NCI-H2029 treated with DMSO at 0.1 percent for 48 hours (cell line): ENCODE measurements at places on chromosomes 12 and 14.

- no peak for DNase-seq
Observed at GRCh38 chr14:94562022-94562421, 780 bp downstream of the SERPINA4 start.

GRCh38 chr12:123363740-123364531, 711 bp downstream of the SBNO1 start:
- no peak for DNase-seq

GRCh38 chr12:106020736-106021135, 118.0 kb downstream of the NUAK1 start:
- DNase-seq: no peak

DNA sequence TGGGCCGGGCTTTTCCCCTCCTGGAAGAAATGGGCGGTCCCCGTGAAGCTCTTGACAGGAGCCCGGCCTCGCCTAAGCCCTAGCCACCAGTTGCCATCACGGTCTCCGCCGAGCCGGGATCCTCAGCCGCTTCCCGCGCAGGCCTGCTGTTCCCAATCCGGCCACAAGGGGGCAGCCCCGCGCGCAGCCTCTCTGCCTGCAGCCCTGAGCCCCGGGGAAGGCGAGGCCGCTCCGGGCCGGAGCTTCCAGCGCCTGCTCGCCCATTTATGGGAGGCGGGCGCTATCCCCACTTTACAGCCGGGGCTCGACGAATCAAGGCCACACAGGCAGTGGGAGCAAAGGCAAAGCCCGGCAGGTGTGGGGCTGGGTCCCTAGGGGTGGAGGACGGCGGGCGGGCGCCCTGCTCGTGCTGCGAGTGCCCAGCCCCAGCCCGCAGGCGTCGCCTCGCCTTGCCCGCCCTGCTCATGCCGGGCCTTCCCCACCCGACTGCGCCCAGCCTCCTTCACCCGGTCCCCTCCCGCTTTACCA, 61.5 kb downstream of the LGMN start:
- DNase-seq: no peak

DNA sequence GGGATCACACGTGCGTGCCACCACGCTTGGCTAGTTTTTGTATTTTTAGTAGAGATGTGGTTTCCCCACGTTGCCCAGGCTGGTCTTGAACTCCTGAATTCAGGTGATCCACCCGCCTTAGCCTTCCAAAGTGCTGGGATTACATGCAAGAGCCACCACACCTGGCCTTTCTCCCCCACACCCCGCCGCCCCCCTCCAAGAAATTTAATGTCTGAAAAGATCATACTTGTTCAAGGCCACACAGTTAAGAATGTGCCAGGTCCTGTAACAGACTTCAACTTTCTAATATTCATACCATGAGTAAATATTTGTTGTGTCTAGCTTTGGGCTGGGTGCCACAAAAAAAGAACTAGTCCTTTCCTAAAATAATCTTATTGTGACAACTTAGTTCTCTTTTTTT, 9.1 kb downstream of the GATC start:
- no peak for DNase-seq

DNA sequence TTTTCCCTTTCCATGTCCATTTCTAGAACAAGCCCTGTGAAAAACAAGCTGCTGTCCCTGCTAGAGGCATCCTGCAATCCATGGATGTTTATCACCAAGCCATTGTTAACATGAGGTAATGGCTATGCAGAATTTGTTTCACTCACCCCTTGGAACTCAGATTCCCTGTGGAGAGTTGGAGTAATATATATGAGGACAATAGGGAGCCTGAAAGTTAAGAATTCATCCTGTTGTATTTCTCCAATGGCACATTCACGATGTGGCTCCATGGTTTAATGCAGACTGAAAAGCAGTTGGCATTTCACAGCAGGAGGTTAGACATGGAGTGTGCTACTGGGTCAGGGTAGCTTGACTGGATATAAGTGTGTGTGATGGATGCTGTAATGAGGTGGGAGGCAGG, 32.4 kb downstream of the GPR65 start:
- no peak for DNase-seq

DNA sequence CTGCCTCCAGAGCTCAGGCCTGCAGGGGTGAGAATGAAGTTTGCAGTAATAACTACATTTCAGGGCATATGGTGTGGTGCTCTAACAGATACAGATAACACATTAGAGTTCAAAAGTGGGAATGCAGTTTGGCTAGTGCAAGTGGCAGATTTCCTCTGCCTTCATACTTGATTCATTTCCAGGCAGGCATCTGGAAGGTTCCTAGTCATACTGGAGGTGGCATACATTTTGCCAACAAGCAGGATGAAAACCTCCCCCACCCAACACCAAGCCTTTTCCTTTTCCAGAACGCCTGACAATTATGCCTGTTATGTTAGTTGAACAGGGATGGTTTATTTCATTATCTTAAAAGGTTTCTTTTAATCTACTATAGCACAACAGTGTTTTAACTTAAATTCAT, 24.3 kb downstream of the VTI1B start:
- no peak for DNase-seq

DNA sequence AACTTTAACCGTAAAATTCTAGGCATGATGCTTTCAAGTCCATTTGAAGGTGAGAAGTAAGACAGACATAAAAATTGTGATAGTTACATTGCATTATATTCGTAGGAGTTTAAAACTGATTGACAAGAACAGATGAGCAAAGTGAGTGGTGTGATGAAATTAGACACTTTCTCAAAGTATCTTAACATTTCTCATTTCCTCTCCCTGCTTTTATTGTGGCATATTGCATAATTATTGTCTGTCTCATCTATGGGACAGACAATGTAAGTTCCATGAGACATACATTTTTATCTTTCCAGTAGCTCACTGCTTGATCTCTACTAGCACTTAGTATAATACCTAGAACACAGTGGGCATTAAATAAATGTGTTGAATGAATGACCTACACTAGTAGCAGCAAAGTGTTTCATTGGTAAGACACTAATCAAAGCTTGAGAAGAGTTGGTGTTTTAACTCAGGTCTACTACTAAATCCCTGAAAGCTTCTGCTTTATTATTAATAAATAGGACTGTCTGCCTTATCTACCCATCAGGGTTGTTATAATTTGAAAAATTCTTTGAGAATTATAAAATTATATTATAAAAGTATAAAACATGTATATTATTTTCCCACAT, 19.0 kb downstream of the A2M start:
- DNase-seq: no peak

DNA sequence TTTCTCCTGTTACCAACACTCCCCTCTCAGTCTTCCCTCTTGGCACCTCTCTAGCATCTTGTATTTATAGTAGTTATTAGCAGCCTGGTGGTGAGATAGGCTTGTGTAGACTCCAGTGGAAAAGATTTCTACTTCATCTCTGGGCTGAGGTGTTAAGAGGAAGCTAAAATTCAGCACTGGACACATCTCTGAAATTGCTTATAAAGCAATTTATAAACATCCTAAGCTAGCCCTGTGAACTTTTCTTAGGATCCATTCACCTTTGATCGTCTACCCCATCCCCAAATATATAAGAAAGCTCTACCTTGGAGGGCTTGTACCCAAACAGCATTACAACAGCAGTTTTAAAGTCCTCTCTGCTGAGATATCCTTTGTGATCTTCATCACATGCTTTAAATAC, 928 bp downstream of the EFCAB11 start:
- no peak for DNase-seq

DNA sequence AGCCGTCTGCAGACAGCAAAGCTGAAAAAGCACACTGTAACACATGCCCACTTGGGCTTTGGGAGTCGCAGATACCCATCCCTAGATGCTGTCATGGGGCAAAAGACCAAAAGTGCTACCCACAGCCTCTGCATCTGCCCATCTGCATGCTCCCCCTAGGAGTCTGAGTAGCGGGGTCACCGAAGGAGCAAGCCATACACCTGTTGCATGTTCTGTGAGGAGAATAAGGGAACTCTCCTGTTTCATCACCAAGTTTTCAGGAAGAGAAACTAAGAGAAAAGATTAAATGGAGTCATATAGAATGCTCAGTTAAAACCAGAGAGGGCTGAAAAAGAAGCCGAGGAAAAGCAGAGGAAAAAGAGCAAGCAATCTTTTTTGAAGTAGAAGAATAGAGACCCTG, 13.7 kb upstream of the ST8SIA1 start:
- DNase-seq: no peak

DNA sequence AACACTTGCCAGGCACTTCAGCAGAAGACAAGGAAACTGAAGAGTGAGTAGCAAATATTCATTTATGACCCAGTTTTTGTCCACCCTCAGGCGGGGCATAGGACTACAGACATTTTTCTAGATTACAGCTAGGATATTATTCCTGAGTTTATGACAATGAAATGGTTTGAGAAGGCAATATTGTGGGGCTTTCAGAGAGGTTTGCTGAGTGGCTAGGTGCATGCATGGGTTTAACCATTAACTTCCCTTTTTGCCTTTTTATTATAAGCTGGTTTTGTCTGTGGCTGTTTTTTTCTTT, 104.0 kb upstream of the BCAT1 start:
- no peak for DNase-seq

DNA sequence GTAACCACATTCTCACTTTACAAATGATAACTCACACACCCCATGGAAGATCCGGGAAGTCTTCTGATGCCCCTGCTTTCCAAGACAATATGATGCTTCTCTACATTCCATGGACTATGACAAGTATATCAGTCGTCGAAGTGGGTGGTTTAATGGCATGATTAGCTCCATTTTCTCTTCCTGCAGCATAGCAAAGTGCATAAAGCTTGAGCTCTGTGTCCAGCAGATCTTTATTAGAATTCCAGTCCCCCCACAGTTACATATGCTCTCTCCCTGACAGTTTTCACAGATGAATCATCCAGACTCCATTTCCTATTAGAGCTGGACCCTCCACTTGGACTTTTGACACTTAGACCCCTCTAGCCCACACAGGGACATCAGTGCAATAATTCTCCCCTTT, 174.9 kb downstream of the BCAT1 start:
- no peak for DNase-seq

- DNase-seq: no peak
Observed at GRCh38 chr12:20314328-20314727, 54.0 kb upstream of the PDE3A start.

- no peak for DNase-seq
Observed at GRCh38 chr12:95788637-95789036, 1.9 kb downstream of the NTN4 start.

GRCh38 chr12:110888256-110888991, 32.0 kb downstream of the MYL2 start:
- DNase-seq: no peak

- no peak for DNase-seq
Observed at GRCh38 chr12:26717757-26718156, 115.2 kb downstream of the ITPR2 start.

DNA sequence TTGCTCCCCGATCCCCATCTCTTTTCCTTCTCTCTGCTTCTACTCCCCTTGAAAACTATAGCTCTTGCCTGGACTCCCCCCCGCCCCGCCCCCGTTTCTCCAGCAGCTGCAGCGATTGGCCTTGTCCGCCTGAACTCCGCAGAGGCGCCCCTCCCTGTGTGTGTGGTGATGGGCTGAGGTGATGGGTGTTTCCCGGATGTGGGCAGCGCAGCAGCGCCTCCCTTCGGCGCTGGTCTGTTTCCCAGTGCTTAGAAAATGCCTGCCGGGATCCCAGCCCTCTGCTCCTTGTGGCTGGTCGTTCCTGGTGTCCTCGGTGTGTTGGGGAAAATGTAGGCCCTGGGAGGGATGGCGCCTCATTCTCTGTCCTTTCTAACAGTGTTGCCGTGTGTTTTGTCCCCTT, 43.3 kb downstream of the GALNT8 start:
- no peak for DNase-seq

- no peak for DNase-seq
Observed at GRCh38 chr12:131860472-131861260, 32.5 kb downstream of the MMP17 start.

GRCh38 chr14:68940614-68941185, 38.4 kb downstream of the ACTN1 start:
- no peak for DNase-seq

DNA sequence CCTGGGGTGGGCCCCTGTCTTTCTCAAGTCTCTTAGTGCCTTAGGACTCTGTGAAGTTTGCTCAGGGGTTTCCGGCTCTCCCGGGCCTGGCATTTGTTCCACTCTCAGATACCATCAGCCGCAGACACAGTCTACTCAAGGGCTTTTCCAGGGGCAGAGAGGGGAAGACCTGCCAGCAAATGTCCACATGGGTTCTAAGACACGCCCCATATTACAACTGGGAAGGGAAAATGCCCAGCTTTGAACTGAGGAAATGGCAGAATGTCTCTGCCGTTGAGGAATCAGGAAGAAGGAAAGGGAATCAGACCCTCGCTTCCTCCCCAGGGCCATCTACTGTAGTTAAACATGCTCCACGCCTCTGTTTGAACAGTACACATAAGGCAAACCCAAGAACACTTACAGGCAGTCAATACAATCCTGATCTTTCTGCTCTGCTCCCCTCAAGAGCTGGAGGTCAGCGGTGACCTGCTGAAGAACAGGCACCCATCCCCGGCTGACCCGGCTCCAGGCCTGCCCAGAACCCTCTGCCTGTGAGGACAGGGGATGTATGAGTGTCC, 7.9 kb downstream of the CCDC85C start:
- DNase-seq: no peak

- no peak for DNase-seq
Observed at GRCh38 chr12:65858831-65859230, 34.5 kb downstream of the HMGA2 start.

GRCh38 chr14:65471038-65471878, 58.7 kb downstream of the FUT8 start:
- no peak for DNase-seq

DNA sequence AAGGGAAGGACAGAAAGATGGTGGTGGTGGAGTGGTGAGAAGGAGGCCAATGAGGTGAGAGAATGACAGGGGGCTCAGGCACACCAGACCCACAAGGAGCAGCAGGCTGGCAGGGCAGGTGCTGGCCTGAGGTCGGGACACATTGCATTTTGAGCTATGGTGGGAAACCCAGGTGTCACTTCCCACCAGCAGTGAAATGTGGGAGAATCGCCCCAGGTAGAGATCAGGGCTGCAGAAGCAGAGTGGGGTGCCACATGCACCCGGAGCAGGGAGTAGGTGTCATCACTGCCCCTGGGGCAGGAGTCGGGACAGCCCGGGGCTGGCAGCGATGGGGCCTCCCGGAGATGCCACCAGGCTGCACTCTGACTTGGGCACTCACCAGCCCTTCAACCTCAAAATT, 315.8 kb downstream of the BCL11B start:
- DNase-seq: no peak

GRCh38 chr12:44863867-44864266, 12.2 kb downstream of the NELL2 start:
- no peak for DNase-seq

- DNase-seq: no peak
Observed at GRCh38 chr14:61287196-61287595, 6.1 kb upstream of the TMEM30B start.

DNA sequence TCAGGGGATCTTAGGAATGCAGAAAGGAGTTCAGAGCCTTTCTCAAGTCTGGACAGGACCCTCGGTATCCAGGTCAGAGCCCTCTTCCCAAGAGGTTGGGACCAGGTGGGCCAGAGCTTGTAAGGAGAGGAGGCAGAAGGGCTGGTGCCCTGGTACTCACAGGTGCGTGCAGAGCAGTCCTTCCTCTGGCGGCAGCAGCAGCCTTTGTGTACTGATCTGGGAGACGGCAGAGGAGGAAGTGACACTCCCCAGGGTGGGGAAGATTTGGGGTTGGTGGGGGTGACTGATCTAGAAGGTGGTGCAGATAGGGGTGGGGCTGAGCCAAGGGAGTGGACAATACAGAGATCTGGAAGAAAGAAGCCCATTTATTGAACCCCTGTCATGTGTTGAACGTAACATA, at the start of gene ITGB7:
Gene ITGB7 (minus strand): TSS at position 210 of the 400 bp plus-strand sequence. CDS start 6,808 bp downstream, outside the sequence.
- DNase-seq: no peak
